Memory B cell (primary cell): ENCODE measurements at places on chromosomes 3 and 15.

- H3K4me3 ChIP-seq, result no peak overlapping the region
- no peak overlapping the region for H3K27ac ChIP-seq
- no peak for DNase-seq
- no peaks in the 10 kb centered on the region for H3K4me1 ChIP-seq
Measured at GRCh38 chr3:192259661-192260060, 467.7 kb downstream of the FGF12 start.

DNA sequence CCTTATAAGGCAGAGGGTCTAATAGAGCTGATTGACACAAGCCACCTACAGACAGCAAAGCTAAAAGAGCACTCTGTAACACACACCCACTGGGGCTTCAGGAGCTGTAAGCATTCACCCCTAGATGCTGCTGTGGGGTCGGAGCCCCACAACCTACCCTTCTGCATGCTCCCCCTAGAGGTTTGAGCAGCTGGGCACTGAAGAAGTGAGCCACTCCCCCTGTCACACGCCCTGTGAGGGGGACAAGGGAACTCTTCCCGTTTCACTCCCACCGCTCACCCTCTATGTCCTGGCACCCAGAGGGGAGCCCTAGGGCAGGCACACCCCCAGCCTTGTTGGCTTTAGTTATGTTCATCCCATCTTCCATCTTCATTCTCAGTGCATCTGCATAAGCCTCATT, 9.4 kb upstream of the CSTA start:
- H3K27ac ChIP-seq, result no peak overlapping the region
- H3K27me3 ChIP-seq, result peaks cover 4% of the 10 kb centered on the region
- no peak overlapping the region for H3K4me3 ChIP-seq
- no peak for DNase-seq

DNA sequence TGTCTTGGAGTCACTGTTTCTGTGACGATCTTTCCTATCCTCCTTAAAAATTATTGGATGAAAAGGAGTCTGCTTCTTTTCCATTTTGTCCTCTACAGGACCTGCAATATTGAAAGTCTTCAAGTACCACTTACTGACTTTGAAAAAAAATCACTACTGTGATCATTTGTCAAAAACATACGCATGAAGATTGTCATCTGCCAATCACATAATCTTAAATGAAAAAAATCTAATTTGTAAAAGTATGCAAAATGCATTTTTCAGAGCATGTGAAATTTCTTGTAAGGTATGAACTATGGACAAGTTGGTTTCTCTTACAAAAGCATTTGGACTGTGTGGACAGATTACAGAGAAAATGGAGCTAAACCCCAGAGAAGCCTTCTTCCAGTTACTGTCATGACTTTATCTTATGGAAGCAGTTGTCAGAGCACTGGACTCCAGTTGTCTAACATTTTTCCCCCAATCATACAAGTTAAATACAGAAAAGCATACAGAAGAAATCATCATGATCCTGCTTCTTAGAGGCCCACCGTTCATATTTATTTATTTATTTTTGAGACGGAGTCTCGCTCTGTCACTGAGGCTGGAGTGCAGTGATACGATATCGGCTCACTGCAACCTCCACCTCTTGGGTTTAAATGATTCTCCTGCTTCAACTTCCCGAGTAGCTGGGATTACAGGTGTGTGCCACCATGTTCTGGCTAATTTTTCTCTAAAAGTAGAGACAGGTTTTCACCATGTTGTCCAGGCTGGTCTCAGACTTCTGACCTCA, 3.4 kb upstream of the PXK start:
- H3K27me3 ChIP-seq, result no peaks in the 10 kb centered on the region
- H3K4me3 ChIP-seq, result no peak overlapping the region

DNA sequence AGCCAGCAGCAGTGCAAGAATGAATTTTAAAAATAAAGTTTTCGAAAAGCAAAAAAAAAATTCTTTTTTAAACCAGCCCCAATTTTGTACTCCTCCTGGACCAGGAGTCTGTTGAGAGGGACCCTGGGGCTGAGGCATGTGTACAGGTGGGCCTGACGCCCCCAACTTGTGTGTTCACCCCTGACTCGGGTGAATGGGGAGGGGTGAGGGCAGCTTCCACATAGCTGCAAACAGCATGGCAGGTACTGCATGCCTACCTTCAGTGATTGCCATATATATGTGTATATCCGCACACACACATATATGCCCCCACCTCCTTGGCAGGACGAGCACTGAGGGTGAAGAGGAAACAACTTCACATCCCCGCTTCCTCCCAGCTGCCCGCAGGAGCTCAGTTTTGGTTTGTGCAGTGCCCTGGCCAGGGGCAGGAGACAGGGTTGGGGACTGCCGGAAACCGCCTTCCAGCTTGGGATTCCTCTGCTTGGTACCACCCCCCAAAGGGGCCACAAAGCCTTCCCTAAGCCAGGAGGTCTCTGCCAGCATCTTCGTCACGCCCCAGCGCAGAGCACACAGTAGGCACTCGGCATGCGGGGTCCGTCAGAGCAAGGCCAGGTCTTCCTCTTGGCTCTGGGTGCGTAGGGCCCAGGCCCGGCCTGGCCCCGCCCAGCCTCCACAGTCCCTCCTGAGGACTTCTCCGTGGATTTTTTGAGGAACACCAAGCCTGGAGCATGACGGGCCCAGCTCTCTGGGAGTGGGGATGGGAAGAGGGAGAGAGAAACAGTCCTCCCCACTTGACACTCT, 61.8 kb upstream of the RPL32 start:
- H3K4me3 ChIP-seq, result no peak overlapping the region
- H3K27ac ChIP-seq, result peak overlapping the region; percentile 75
- peaks cover 19% of the 10 kb centered on the region for H3K36me3 ChIP-seq
- peaks cover 15% of the 10 kb centered on the region for H3K4me1 ChIP-seq

DNA sequence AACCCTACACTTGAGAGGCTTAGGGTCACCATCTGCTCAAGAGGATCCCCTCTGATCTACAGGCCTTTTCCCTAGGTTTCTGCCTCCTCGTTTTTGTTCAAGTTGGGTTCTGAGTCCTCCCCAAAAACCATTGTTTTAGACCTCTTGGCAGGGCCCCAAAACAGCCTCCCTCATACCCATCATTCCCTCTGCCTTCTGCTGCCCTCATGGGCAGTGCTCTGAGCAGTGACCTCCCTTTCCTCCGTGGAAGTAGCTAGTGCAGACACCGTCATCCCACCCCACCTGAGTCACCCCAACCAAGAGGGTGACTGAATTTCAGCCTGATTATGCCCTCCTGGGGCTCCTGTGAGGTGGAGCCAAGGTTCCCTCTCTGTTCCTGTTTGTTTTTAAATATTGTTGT, 92.0 kb downstream of the RBPMS2 start:
- H3K27me3 ChIP-seq, result no peaks in the 10 kb centered on the region
- H3K27ac ChIP-seq, result peak overlapping the region; percentile 60

GRCh38 chr3:158354713-158355112, 216.3 kb upstream of the MLF1 start:
- H3K27ac ChIP-seq, result no peak overlapping the region
- peaks cover 8% of the 10 kb centered on the region for H3K4me1 ChIP-seq
- DNase-seq, result no peak
- no peak overlapping the region for H3K4me3 ChIP-seq
- H3K36me3 ChIP-seq, result peaks cover 6% of the 10 kb centered on the region

GRCh38 chr3:115401298-115401697, 222.0 kb upstream of the GAP43 start:
- DNase-seq, result no peak
- H3K4me1 ChIP-seq, result peaks cover 4% of the 10 kb centered on the region
- no peak overlapping the region for H3K4me3 ChIP-seq
- H3K36me3 ChIP-seq, result no peaks in the 10 kb centered on the region

DNA sequence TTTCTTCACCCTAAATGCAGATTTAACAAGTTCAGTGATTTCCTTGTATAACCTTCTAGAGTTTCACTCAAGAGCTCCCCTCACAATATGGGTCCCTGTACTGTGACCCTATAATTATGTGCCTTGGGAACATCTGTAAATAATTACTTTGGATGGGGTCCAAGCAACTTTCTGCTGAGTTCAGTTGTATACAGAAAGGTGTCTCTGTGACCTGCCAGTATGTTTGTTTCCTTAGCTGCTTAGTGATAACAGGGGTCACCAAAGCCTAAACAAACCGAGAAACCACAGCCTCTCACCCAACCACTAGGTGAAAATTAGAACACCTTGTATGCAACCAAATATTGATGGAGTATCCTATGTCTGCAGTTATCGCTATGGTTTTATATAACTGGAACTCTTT, 29.8 kb upstream of the SLC25A36 start:
- H3K4me3 ChIP-seq, result no peak overlapping the region
- H3K36me3 ChIP-seq, result no peaks in the 10 kb centered on the region
- peaks cover 2% of the 10 kb centered on the region for H3K4me1 ChIP-seq
- H3K27me3 ChIP-seq, result peaks cover 10% of the 10 kb centered on the region
- DNase-seq, result no peak

GRCh38 chr3:57065588-57065987, 5.1 kb downstream of the SPATA12 start:
- peaks cover 3% of the 10 kb centered on the region for H3K36me3 ChIP-seq
- DNase-seq, result no peak
- no peak overlapping the region for H3K4me3 ChIP-seq
- H3K27ac ChIP-seq, result no peak overlapping the region
- peaks cover 19% of the 10 kb centered on the region for H3K4me1 ChIP-seq

DNA sequence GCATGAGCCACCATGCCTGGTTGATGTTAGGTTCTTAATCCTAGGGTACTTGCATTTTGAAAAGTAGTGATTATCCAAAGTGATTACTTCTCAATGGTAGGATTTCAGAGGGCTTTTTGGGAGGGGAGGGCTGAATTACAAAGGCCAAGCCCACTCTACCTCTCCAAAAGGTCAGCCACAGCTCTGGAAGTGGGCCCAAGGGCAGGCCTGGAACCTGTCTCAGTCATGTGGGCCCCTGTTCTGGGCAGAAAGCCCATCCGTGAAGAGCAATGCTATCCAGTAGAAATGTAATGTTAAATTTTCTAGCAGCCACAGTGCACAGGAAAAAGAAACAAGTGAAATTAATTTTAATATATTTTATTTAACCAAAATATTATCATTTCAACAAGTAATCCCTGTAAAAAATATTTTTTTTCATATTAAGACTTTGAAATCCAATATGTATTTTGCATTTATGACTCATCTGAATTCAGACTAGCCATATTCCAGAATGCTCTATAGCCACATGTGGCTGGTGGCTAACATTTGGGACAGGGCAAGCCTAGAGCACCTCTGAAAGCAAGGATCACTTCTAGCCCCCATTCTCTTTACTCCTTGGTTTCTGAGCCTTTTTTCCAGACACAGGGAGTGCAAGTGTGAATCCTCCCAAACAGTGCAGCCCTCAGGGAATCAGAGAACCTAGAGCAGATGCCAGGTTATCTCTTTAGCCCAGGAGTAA, 16.8 kb downstream of the RFT1 start:
- no peak overlapping the region for H3K27ac ChIP-seq
- no peaks in the 10 kb centered on the region for H3K4me1 ChIP-seq
- no peaks in the 10 kb centered on the region for H3K27me3 ChIP-seq
- H3K4me3 ChIP-seq, result no peak overlapping the region
- H3K36me3 ChIP-seq, result peaks cover 19% of the 10 kb centered on the region

DNA sequence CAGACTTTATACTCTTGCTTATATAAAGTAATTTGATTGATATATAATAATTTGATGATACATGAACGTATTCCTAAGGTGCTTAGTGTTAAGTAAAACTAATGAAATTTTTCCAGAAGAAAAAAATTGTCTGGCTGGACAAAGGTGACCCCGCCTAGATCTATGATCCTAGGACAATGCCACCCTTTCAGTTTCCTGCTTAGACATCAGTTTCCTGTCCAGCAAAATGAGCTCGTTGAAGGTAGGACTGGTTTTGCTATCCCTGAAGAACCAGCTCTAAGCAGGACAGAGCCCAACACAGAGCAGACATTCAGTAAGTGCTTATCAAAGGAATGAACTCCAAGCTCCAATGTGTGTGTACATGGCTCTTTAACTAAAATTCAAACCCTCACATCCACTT, 80.8 kb upstream of the SNTN start:
- no peaks in the 10 kb centered on the region for H3K4me1 ChIP-seq
- H3K27me3 ChIP-seq, result no peaks in the 10 kb centered on the region
- DNase-seq, result no peak
- no peak overlapping the region for H3K27ac ChIP-seq
- H3K36me3 ChIP-seq, result no peaks in the 10 kb centered on the region
- no peak overlapping the region for H3K4me3 ChIP-seq

DNA sequence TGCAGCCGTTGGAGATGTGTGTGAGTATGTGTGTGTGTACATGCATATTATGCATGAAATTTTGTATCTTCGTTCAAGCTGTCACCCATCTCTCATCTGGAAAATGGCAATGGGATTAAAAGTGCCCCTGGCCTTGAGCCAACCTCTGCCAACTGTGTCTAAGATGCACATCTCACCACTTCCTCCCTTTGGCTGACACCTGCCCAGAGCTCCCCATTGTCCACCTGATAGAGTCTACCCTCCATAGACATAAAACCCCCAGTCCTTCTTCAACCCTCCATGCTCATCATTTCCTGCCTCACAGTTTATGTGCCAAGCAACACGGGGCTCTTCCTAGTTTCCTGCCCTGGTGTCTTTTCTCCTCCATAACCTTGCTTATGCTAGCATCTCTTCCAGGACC, 187.5 kb upstream of the HES1 start:
- peaks cover 5% of the 10 kb centered on the region for H3K4me1 ChIP-seq
- H3K36me3 ChIP-seq, result peaks cover under 1% of the 10 kb centered on the region
- DNase-seq, result no peak

GRCh38 chr3:125212509-125213363, at the start of gene SLC12A8:
Gene SLC12A8, minus strand, starts transcription at chr3:125212748. Its CDS starts 1,399 bp downstream, at chr3:125211349.
- H3K4me3 ChIP-seq, result peak within 1 kb of the TSS; percentile 78
- H3K27me3 ChIP-seq, result peaks cover 18% of the 10 kb centered on the region
- no peak for DNase-seq
- H3K27ac ChIP-seq, result no peak within 1 kb of the TSS

GRCh38 chr15:41940441-41940857, 31.9 kb downstream of the EHD4 start:
- H3K36me3 ChIP-seq, result peaks cover 8% of the 10 kb centered on the region
- DNase-seq, result no peak
- no peak overlapping the region for H3K27ac ChIP-seq
- no peak overlapping the region for H3K4me3 ChIP-seq
- H3K4me1 ChIP-seq, result peaks cover 10% of the 10 kb centered on the region

- H3K4me1 ChIP-seq, result no peaks in the 10 kb centered on the region
- H3K4me3 ChIP-seq, result no peak overlapping the region
- no peak for DNase-seq
- no peak overlapping the region for H3K27ac ChIP-seq
Measured at GRCh38 chr3:174330303-174330702, 528.8 kb upstream of the NAALADL2 start.

- H3K4me1 ChIP-seq, result peaks cover 44% of the 10 kb centered on the region
- DNase-seq, result peak; percentile 58
- peak overlapping the region; percentile 90 for H3K27ac ChIP-seq
Measured at GRCh38 chr15:75069301-75069925, 46.0 kb downstream of the PPCDC start.
